Karpas-422 (cell line): ENCODE measurements at places on chromosomes 2 and 18. TPM values are rescaled to one million over a fixed set of nuclear protein-coding genes. Genes with fewer than 3 reads are reported as not detected.

The MAL gene
- total RNA-seq: not detected in 2 replicates

The MYO5B gene
- 0.97 TPM in 1 of 2 replicates, not detected in the other for total RNA-seq

The ANTXR1 gene
- not detected in 2 replicates for total RNA-seq

The CDK15 gene
- not detected in 2 replicates for total RNA-seq

The DRC1 gene
- total RNA-seq: not detected in 2 replicates

The TXNDC2 gene
- total RNA-seq: not detected in 2 replicates

GRCh38 chr2:29082804-29083495 lies 8.6 kb upstream of the PCARE start:
- H3K27me3 ChIP-seq: no peaks in the 10 kb centered on the region
- no peaks in the 10 kb centered on the region for H3K4me1 ChIP-seq
- no peak overlapping the region for H3K27ac ChIP-seq
- H3K4me3 ChIP-seq: no peak overlapping the region

DNA sequence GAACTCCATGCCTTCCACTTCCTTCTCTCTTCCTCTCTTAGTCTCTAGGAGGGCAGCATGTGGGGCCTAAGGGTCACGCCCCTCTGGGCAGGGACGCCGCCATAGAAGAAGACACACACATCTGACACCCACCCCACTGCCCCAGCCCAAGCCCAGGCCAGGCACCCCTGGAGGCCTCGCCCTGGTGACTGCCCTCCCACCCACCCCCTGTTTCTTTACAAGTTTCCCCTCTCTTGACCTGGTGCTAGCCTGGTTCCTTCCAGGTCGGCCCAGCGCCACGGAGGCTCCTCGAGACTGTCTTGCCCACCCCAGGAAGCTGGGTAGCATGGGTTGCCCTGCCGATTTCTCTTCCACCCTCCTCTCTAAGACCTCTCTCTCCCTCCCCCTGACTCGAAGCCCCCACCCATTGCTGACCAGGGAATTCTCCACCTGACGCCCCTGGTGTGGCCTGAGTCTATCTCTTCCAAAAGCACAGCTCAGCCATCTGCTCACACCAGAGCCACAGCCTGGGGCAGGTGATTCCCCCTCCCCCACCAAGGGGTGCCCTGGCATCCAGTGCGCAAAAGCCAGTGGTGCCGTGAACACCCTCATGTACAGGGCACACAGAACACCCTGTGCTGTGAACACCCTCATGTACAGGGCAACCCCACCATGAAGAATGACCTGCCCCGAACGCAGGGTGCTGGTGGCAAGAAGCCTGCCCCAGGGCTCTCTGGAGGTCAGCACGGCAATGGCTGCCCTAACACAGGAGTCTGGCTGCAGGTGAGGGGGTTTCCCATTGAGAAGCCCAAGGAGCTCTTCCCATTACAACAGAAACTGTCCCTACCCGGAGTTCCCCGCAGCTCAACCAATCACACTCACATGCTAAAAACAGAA lies 13.5 kb upstream of the SALL3 start:
- no peak overlapping the region for H3K4me3 ChIP-seq
- H3K27me3 ChIP-seq: no peaks in the 10 kb centered on the region

DNA sequence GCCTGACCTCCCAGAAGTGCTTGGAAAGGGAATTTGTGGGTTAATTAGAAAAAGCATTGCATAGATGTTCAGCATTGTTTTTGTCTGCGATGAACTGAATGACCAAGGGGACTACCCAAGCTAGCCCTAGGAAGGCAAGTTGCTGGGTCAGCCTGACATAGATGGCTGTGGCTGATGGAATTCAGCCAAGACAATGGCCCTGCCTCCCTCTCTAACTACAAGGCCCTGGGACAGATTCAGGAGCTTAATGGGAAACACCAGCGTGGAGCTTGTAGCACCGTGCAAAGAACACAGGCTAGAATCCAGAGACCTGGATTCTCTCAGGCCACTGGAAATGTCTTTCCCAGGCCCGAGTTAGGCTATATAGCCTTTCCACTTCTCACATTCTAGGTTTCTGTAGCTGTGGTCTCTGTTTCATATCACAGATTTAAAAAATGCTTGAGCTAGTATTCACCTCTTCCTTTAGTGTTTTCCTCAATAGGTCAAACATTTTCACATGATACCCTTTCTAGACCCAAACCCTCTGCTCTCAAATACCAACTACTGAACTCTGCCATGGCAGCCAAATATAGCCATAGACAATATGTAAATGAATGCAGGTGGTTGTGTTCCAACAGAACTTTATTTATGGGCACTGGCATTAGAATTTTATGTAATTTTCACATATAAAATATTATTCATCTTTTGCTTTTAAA lies 294.3 kb upstream of the MEX3C start:
- no peaks in the 10 kb centered on the region for H3K27me3 ChIP-seq
- no peaks in the 10 kb centered on the region for H3K4me1 ChIP-seq
- no peak overlapping the region for H3K27ac ChIP-seq
- DNase-seq: no peak
- H3K4me3 ChIP-seq: no peak overlapping the region

- H3K36me3 ChIP-seq: no peaks in the 10 kb centered on the region
- H3K27ac ChIP-seq: no peak overlapping the region
- H3K4me3 ChIP-seq: no peak overlapping the region
- H3K27me3 ChIP-seq: no peaks in the 10 kb centered on the region
- no peak for DNase-seq
Observed at GRCh38 chr2:199288424-199288823, 169.3 kb downstream of the SATB2 start.

DNA sequence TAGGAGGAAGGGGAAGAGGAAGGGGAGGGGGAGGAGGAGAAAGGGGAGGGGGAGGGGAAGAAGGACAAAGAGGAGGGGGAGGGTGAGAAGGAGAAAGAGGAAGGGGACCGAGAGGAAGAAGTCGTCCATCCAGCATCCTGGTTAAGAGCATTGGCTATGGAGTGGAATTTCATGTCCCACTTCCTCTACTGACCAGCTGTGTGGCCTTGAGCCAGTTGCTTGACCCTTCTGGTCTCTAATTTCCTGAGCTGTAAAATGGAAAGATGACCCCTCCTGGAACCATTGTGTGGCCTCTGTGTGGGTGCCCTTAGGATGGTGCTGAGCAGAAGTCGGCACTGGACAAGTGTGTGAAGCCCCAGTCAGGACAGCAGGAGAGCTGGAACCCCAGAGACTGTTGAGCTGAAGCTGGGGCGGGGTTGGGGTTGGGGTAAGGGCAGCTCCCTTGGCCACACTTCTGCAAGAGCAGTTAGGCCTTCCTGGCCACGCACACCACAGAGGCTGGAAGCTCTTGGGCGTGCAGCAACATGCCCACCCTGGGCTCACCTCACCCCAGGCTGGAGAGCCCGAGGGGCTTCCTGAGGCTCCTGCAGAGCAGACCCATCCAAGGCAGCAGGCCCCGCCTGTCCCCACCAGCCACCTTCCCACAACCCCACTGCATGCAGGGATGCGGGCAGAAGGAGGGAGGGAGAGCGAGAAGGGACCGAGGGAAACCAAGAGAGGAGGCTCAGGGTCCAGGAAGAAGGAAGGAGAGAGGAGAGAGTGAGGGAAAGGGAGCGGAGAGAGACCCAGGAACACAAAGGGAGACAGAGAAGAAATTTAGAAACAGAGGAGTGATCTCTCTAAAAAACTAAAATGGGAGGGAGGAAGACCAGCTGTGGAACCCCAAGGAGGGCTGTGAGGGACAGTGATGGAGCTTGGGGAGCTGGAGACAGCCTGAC lies 16.2 kb downstream of the ADRA2B start:
- no peak overlapping the region for H3K27ac ChIP-seq
- no peaks in the 10 kb centered on the region for H3K36me3 ChIP-seq
- no peak for DNase-seq
- H3K4me3 ChIP-seq: no peak overlapping the region
- no peaks in the 10 kb centered on the region for H3K27me3 ChIP-seq
- no peaks in the 10 kb centered on the region for H3K4me1 ChIP-seq

GRCh38 chr2:159046966-159047365 lies 78.5 kb downstream of the TANC1 start:
- H3K36me3 ChIP-seq: no peaks in the 10 kb centered on the region

GRCh38 chr18:43863180-43863579 lies 585.9 kb upstream of the SYT4 start:
- no peaks in the 10 kb centered on the region for H3K27me3 ChIP-seq
- no peaks in the 10 kb centered on the region for H3K4me1 ChIP-seq
- no peaks in the 10 kb centered on the region for H3K36me3 ChIP-seq
- no peak overlapping the region for H3K27ac ChIP-seq
- no peak for DNase-seq

- H3K27me3 ChIP-seq: no peaks in the 10 kb centered on the region
- DNase-seq: no peak
- H3K36me3 ChIP-seq: no peaks in the 10 kb centered on the region
- no peak overlapping the region for H3K27ac ChIP-seq
- peaks cover 46% of the 10 kb centered on the region for H3K4me1 ChIP-seq
Observed at GRCh38 chr18:3485153-3486149, 35.5 kb downstream of the TGIF1 start.

DNA sequence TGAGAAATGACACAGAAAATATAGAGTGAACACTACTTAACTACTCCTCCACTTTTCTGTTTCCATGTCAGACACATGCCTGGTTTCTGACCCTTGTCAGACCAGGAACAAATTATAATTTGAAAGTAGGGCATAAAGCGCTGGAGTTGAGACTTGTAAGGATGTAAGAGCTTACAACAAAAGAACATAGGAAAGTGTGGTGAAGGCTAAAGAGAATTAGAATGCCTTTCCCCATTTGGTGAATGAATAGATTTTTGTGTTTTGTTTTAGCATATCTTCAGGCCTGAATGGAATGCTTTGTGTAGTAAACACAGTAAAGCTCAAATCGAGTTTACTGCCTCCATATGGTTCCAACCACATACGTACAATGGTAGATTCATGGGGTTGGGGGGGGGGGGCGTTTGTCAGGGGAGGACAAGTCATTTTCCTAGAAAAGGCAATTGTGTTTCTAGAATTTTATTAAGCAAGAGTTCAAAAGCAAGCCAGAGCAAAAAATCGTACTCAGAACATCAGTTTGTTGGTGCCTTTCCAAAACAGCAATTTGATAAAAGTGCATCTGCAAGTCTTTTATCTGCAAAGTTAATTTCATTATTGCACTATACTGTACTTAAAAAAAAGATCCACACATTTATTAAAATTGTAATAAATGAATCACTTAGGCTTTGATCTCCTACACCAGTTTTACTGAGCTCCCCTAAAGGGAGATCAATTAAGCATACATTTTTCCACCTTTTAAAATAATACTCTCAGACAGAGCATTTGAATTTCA lies 30.9 kb downstream of the NRXN1 start:
- no peaks in the 10 kb centered on the region for H3K4me1 ChIP-seq
- no peaks in the 10 kb centered on the region for H3K36me3 ChIP-seq
- no peak overlapping the region for H3K4me3 ChIP-seq
- H3K27ac ChIP-seq: no peak overlapping the region
- DNase-seq: no peak

DNA sequence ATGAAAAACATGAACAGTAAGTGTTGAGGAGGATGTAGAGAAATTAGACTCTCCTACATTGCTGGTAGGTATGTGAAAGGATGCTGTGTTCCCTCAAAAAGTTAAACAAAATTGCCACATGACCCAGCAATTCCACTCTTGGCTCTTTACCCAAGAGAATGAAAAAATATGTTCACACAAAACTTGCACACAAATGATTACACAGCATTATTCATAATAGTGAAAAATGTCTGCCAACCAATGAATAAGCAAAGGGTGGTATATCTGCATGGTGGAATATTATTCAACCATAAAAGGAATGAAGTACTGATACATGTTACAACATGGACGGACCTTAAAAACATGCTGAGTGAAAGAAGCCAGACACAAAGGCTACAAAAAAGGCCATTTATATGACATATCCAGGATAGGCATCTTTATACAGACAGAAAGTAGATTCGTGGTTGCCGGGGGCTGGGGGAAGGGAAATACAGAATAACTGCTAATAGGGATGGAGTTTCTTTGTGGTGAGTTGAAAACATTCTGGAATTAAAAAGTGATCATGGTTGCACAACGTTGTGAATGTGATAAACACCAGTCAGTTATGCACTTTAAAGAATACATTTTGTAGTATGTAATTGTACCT lies 85.4 kb upstream of the MYO3B start:
- no peaks in the 10 kb centered on the region for H3K27me3 ChIP-seq
- 0 out of 2 replicates have a peak, but pooled peaks cover 6% of the 10 kb centered on the region for H3K36me3 ChIP-seq
- H3K27ac ChIP-seq: no peak overlapping the region
- no peak for DNase-seq

DNA sequence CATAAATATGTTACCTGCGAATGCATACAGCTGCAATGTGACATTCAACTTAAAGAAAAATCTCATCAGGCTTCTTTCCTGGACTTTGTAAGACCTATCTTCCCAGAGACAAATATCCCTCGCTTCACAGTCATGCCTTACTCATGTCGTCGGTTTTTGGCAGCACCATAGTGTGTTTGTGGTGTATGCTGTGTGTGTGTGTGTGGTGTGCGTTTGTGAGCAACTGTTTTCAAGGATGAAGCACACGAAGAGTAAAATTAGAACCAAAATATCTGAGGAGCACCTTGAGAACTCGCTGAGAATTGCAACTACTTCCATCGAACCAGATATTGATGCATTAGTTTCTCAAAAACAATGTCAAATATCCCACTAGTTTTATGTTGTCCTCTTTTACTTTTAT lies 56.9 kb downstream of the ASB1 start:
- no peak for DNase-seq
- no peak overlapping the region for H3K27ac ChIP-seq
- H3K4me1 ChIP-seq: no peaks in the 10 kb centered on the region
- no peak overlapping the region for H3K4me3 ChIP-seq
- H3K36me3 ChIP-seq: no peaks in the 10 kb centered on the region

DNA sequence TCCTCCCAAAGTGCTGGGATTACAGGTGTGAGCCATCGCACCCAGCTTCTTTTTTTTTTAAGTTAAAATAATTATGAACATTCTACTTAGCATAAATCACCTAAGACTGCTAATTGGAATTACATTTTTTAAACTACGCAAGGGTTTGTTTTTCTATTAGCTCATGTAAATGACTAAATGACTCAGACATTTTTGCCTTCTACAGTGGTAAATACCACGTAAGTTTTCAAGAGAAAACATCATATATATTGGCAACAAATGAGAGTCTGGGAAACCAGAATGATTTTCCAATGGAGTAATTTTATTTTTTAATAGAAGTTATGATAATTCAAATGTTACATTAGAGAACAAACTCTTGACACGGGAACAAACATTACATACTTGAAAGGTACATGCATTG lies 259.0 kb downstream of the ZNF385B start:
- no peaks in the 10 kb centered on the region; the same call in 1 of the 2 replicates for H3K27me3 ChIP-seq
- H3K27ac ChIP-seq: no peak overlapping the region
- no peaks in the 10 kb centered on the region for H3K36me3 ChIP-seq
- no peaks in the 10 kb centered on the region for H3K4me1 ChIP-seq
